ENCODE measurements at places on chromosomes 2 and 18.
A peak's percentile ranks its signal among the peaks of the same experiment; 100 is the strongest.

GRCh38 chr2:12742891-12743290 lies 26.2 kb downstream of the TRIB2 start:
- no peak for DNase-seq

- DNase-seq: no peak
Observed at GRCh38 chr2:139605668-139606067, 825.5 kb upstream of the NXPH2 start.

- DNase-seq: no peak
Observed at GRCh38 chr2:5740817-5741216, 48.6 kb downstream of the SOX11 start.

DNA sequence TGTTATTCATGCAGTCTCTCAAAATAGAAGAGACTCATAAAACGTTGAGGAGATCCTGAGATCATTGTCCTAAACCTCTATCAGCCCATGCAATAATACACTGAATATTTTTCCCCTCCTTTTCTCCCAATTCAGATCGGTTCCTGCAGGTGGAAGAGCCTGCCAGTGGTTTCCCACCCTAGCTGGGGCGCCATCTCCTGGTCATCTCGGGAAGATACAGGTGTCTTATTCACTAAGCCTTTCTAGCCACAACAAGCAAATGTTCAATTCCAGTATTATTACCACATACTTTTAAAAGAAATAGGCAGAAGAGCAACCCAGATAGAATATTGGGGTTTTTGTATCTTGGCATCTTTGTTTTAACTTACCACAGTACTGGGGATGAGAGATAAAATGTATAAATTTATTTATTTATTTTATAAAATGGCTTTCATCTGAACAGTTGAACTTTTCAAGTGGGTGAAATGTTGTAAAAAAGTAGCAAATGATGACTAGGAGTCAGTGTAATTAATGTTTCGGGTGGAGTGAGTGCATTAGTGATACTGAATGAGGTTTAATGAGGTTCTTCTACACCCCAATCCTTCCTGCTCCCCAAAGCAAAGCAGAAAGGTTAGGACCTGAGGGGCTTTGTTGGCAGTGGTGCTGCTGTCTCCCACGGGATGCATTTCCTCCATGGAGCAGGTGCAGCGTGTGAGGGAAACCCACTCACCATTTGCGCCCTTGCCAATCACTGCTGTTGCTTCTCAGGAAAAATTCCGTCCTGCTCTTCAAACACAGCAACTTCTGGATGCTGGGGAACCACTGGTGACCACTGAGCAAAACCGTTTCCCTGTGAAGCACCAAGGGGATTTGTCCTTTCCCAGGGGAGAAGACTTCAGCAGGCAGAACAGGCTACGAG lies 147.1 kb upstream of the FHL2 start:
- peak; percentile 13 for DNase-seq

DNA sequence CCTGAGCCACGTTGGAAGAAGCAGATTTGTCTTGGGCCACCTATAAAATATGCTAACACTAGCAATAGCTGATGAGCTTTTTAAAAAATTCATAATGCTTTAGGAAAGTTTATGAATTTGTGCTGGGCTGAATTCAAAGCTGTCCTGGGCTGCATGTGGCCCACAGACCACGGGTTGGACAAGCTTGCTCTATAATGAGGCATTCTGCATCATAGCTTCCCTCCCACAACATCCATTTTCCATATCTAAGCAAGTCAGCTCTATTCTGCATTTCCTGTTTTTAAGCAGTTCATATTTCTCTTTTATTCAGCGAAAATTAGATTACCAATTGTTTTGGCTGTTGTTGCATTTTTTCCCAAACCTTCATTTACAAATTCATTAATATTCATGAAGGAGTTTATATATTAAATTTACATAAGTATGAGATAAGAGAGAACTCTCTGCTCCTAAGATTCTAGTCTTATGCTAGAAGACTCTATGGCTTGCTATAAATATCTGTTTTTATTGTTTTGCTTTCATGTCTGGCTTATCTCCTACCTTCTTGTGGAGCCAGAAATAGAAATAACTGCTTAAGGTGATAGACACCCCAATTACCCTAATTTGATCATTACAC lies 114.5 kb upstream of the HNRNPA3 start:
- no peak for DNase-seq

- DNase-seq: no peak
Observed at GRCh38 chr2:235300368-235301201, 193.3 kb upstream of the AGAP1 start.

- no peak for DNase-seq
Observed at GRCh38 chr2:21096458-21096857, 27.3 kb upstream of the TDRD15 start.

GRCh38 chr2:235149240-235149659 lies 197.4 kb downstream of the SH3BP4 start:
- DNase-seq: no peak

DNA sequence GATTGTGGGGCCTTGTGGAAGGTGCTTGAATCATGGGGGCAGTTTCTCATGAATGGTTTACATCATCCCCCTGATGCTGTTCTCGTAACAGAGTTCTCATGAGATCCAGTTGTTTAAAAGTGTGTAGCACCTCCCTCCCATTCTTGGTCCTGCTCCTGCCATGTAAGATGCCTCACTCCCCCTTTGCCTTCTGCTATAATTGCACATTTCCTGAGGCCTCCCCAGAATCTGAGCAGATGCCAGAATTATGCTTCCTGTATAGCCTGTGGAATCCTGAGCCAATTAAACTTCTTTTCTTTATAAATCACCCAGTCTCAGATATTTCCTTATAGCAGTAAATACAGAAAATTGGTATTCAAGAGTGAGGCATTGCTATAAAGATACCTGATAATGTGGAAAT lies 15.6 kb upstream of the WDR75 start:
- no peak for DNase-seq

DNA sequence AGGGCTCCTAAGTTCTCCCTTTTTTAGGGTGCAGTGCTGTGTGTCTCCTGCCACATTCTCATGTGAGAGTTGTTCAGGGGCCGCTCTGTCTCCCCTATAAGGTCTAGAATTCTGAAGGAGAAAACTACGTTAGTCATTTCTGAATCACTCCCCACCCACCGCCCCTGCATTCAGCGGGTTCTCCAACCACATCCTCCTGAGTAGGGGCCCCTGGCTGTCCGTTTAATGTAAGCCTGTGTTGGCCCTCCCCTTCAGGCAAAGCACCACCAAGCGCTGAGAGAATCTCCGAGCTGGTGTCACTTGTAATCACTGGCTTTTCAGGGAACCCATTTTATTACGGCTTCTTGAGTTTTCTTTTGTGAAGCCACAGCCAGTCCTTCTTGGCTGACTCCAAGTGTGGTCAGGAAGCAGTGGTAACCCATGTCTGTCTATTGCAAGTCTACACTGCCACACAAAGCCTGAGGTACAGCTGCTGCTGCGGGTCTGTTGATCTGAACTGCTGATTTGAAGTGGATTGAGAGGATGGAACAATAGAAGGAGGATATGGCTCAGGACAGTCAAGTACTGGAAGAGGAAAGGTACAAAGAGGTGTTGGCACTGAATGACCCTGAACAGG lies 16.9 kb downstream of the LCT start:
- no peak for DNase-seq

GRCh38 chr2:68807821-68808266 lies 63.4 kb downstream of the BMP10 start:
- DNase-seq: no peak
